GM06990 (cell line): ENCODE measurements at places on chromosomes 2 and 18.

GRCh38 chr18:60018618-60019462, 119.0 kb downstream of the PMAIP1 start:
- DNase-seq = no peak

- no peak for DNase-seq
Observed at GRCh38 chr2:52668724-52669123, 1098.9 kb upstream of the CHAC2 start.

DNA sequence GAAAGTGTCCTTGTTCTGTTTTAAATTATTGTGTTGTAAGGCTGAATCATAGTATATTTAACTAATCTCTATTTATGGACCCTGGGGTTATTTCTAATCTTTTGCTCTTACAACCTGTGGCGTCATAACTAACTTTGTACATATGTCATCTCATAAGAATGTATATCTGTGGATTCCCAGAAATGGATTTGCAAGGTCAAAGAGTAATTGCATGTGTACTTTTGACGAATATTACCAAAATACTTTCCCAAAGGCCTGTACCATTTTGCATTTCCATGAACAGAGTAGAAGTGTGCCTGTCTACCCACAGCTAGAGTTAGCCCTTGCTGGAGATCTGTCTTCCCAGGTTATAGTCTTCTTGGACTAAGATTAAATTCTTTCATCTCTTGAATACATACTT, 42.8 kb downstream of the SEMA4F start:
- no peak for DNase-seq

GRCh38 chr2:64586883-64587481, 62.9 kb downstream of the AFTPH start:
- peak; percentile 48 for DNase-seq

GRCh38 chr2:217127744-217128143, 267.9 kb upstream of the TNP1 start:
- DNase-seq = no peak

DNA sequence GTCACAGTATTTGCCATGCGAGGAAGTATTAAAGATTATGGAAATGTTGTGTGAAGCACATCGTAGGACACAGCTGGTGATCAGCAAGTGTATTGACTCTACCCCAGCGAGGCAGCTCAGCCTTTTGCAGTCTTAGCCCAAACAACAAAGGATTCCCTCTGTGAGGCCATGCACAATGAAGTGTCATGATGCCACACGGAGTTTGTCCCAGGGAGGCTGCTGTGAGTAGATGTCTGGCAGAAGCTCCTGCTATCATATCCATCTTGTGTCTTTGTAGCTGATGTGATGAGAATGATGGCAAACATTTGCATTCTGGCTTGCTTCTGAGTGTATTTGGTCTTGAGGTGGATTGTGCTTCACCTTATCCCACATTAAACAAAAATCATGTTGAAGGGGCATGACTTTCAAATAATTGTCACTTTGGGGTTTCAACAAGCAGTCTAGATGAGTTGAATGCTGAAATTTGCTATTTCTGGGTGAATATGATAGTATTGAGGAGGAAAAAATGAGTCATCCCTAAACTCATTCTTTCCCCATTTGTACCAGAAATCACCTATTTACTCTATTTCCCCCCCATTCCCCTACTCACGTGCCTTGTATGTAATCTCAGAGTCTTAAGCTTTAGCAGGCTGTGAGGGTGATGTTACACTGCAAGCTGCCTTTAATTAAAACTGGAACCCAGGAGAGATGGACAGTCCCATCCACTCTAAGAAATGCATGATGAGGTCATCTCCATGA, 273.5 kb downstream of the RNF144A start:
- no peak for DNase-seq

DNA sequence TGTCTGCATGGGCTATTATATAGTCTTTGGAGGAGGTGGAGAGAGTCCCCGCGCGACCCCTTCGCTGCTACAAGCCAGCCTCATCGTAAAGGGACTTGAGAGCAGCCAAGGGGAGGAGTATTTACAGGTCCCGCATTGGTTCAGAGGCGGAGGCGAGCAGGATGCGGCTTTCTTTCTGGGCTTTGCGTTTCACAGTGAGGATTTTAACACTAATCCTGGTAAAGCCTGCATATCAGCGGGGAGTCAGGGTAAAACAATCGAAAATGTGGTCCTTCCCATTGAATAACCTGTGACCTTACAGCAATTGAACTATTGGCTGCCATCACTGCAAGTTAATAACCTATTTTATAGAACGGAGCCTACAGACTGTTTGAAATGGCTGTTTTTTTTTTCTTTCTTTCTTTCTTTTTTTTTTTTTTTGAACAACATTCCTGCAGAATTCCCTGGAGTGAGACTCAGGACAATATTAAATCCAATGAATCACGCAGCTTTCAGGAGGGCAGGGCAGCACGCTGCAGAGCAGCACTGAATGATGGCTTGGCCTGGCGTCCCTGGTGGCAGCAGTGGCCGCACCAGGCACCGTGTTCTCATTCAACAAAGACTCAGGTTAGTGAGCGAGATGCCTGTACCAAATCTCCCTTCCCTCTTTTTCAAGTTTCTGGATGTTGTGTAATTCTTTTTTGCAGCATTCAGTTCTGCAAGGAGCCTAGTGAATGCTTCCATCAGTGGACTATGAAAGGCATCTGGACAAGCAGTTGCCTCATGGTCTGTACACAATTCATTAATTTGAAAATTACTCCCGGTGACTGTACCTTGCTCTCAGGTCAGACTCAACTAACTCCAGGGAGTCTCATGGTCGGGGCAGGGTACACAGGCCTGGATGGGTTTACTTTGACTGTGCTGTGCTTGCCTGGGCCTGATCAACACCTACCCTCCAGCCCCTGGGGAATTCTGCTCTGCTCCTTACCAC, 19.8 kb downstream of the SMIM21 start:
- DNase-seq = no peak

- DNase-seq = no peak
Observed at GRCh38 chr2:14140009-14140550, 492.4 kb upstream of the LRATD1 start.

GRCh38 chr18:6836331-6836730, 106.8 kb downstream of the ARHGAP28 start:
- DNase-seq = no peak

DNA sequence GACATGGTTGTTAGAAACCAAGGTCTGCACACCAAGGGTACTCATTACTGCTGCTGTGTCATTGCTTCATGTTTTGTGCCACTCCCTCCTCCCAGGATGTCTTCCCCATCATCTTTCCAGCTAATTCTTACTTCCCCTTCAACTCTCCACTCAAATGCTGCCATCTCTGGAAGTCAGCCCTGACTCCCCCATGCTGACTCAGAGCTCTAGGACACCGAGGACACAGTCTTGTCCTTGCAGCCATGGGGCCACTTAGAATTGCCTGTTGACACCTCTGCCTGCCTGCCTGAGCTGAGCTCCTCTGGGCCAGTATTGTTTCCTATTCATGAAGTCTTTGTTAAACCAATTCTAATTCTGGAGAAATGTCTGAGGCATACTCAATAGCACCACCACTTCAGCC, 100.2 kb downstream of the GYPC start:
- no peak for DNase-seq

GRCh38 chr18:58605027-58606020, 23.6 kb downstream of the ALPK2 start:
- no peak for DNase-seq

DNA sequence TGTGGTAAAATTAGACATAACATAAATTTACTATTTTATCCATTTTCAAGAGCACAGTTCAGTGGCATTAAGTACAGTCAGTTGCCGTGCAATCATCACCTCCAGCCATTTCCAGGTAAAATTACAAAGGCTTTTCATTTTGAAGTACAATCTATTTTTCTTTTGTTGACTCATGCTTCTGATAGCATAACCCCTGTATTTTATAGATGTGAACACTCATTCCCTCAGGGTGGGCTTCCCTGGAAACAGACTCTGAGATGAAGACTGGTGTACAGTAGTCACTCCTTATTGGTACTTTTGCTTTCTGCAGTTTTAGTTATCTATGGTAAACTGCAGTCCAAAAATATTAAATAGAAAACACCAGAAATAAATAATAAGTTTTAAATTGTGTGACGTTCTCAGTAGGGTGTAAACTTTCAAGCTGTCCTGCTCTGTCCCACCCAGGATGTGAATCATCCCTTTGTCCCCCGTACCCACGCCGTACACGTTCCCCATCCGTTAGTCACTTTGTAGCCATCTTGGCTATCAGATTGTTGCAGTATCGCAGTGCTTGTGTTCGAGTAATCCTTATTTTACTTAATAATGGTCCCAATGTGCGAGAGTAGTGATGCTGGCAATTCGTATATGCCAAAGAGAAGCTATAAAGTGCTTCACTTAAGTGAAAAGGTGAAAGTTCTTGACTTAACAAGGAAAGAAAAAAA, 41.1 kb upstream of the NAB1 start:
- no peak for DNase-seq

GRCh38 chr2:204264621-204265140, 280.6 kb upstream of the PARD3B start:
- no peak for DNase-seq

DNA sequence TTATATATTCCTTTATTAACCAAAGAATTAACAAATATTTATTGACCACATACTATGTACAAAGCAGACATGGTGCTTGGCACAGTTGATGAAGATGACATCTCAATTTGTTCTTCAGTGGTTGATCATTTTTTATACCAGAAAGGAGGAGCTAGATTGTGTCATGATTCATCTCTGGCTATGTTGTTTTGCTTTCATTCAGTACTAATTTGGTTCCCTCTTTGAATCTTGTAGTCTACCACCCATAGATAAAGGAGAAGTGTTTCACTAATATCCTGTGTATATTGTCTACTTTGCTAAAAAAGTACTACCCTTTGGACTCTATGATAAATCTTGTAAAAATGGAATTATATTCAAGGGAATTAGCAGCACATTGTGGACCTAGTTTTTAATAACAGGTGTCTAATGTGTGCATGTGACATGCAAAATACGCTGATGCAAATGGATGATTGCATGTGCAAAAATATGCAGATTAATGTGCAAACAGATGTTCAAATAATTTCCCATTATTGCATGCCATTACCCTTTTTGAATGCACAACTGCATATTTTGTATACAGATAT, 313.2 kb upstream of the ZEB2 start:
- DNase-seq = no peak

DNA sequence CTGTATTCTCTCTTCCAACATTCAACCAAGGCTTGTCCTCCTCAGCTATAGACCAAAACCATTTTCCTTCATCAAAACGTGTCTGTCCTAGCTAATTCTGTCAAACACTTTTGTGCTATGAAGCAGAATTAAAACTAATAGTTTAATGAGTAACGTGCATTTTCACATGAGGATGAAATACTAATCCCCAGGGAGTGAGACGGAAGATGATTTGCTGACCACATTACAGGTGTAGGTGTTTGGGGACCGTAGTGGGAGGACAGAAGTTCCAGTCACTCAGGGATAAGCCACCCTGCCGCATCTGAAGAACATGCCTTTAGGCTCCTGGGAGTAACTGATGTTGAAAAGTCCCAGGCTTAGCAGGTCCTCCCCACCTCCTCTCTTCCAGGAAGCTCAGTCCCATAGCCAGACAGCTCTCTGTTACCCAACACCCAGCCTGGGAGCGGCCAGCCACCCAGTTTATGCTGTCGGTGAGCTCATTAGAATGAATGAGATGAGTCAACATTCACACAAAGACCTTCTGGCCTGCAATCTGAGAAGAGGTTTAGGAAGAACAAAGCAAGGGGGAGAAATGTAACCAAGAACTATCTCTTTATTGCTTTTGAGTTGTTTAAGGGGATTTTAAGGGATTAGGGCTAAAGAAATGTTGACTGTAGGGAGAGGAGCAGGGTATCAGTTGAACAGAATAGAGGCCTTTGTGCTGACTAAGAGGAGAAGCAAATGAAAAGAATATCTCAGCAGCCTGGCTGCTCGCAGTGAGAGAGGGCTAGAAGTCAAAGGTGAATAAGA, 122.5 kb downstream of the FOXI3 start:
- DNase-seq = peak; percentile 14

DNA sequence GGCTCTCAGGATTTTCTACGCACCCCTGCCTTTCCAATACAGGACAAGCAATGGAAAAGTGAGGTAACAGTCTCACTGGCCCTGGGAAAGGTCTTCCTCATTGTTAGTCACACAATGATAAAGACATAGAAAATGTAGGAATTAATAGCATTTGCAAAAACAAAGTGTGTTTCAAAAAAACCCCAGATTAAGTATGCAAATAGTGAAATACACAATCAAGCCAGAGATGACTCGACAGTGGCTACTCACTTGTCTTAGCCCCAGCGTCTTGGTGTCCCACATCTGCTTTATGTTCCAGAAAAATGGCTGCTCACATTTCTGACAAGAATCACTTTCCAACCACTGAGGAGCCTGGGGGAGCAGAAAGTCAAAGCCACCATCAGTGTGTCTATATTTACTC, 47.0 kb upstream of the AP1S3 start:
- DNase-seq = peak; percentile 33

DNA sequence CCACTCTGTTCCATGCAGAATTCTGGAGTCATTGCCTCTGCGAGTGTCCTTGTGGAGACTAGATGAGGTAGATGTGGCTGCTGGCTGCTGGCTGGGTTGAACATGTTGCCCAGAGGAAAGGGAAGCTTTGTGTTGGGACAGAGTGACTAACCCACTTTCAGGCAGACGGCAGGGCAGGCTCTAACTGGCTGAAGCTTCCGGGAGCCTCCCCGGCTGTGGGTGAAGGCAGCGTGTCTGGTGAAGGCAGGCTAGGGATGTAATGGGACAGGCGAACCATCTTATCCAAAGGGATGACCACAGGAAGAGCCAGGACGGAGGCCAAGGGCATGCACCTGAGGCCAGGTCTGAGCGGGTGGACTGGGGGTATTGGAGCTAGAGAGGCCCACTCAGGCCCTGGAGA, 16.0 kb downstream of the ASPRV1 start:
- no peak for DNase-seq

- DNase-seq = no peak
Observed at GRCh38 chr2:104447831-104448434, 406.0 kb upstream of the POU3F3 start.

DNA sequence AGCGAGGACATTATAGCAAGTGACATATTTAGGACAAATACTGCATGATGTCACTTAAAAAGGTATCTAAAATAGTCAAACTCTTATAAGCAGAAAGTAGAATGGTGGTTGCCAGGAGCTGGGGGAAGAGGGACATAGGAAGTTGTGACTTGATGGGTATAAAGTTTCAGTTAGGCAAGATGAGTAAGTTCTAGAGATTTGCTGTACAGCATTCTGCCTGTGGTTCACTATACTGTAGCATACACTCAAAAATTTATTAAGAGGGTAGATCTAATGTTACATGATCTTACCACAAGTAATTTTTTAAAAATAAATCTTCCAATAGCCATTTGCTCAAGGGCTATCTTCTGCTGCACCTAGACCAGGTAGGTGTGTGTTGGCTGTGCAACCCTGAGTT, 78.1 kb upstream of the NPAS2 start:
- DNase-seq = no peak

GRCh38 chr2:10183146-10183675, 60.7 kb downstream of the RRM2 start:
- no peak for DNase-seq

- no peak for DNase-seq
Observed at GRCh38 chr2:25105336-25106085, 62.9 kb downstream of the POMC start.

DNA sequence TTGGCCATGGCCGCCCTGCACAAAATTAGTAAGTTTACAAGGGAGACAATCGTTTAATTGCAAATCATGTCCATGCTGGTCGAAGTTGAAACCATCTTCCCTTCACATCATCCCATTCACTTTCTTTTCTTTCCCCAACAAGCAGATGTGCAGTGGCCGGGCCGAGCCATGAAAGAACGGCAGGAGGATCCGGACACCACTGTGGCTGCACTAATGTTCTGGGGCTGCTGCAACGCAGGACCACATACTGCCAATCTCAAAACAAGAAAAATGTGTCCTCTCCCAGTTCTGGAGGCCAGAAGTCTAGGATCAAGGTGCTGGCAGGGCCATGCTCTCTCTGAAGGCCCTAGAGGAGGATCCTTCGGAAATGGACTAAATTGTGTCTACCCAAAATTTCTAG, 227.4 kb upstream of the MYT1L start:
- DNase-seq = no peak
